MG63 (cell line): ENCODE measurements at places on chromosomes 3 and 15. TPM values are rescaled to one million over a fixed set of nuclear protein-coding genes. Genes with fewer than 3 reads are reported as not detected.

Gene LRRC31
- not detected in 2 replicates for total RNA-seq

Gene SCAANT1
- not detected in 2 replicates for total RNA-seq

DNA sequence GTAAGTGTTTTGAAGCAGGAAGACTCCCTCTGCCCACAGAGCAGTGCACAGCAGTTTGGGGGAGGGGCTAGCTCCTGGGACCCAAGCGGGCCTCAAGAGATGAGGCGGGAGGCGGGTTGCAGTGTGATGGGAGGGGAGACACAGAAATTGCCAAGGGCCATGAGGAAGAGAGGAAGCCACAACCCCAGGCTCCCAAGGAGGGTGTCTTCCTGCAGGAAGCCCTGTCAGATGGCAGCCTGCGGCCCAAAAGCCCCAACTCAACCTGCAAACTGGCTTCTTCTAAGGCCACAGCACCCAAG is 7.3 kb upstream of the ISLR2 start:
- DNase-seq: no peak

- no peak for DNase-seq
Measured at GRCh38 chr15:70151003-70151402, 53.3 kb upstream of the TLE3 start.

DNA sequence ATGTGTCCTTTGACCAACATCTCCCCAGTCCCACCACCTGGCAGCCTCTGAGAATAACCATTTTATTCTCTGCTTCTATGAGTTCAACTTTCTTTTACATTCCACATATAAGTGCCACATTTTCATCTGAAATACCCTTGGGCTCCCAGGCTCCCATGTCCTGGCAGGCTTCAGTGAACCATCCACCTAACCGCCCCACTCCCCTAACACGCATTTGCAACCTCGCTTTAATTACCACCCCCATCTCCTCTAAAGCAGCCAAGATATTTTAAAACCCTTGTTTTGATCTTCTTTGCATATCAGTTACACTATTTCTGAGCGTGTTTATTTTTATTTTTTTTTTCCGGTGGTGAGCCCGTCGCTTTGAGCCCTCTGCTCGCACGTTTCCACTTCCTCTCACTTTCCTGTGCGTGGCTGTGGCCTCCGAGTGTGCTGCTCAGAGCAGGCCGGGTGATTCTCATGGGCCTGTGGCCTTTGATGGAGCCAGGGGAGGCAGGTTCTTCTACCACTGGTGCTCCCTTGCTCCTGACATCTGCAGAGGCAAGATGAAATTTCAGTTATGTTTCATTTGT is 195.4 kb upstream of the LPP start:
- DNase-seq: no peak

DNA sequence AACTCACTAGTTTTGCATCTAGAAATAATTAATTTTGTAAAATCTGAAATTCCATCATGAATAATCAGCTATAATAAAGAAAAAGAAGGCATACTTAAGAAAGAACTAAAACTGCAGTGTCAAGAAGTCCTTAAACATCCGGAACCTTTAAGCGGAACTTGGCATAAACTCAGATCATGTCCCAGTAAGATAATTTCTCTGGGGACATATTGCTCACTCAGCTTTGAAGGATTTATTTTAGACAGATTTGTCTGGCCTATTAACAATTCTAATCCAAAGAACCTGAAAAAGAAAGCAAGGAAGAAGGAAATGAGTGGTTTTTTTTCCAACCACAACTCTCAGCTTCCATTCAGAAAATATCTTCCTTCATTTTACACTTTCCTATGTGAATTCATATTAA is 850.3 kb downstream of the ROBO1 start:
- no peak for DNase-seq

DNA sequence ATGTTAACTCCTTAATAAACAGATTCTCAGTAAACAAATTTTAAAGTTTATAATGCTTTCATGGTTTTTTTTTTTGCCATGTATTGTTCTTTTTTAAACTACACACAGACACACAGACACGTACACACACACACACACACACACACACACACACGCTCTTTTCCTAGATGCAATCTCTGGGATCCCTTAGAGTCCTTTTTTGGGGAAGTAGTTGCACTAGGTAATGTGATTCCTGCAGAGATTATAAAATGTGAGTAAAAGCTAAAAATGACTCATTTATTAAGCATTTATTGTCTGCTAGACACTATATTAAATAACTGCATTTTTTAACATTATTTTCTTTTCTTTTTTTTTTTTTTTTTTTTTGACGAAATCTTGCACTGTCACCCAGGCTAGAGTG is 19.9 kb downstream of the NDUFB5 start:
- no peak for DNase-seq

DNA sequence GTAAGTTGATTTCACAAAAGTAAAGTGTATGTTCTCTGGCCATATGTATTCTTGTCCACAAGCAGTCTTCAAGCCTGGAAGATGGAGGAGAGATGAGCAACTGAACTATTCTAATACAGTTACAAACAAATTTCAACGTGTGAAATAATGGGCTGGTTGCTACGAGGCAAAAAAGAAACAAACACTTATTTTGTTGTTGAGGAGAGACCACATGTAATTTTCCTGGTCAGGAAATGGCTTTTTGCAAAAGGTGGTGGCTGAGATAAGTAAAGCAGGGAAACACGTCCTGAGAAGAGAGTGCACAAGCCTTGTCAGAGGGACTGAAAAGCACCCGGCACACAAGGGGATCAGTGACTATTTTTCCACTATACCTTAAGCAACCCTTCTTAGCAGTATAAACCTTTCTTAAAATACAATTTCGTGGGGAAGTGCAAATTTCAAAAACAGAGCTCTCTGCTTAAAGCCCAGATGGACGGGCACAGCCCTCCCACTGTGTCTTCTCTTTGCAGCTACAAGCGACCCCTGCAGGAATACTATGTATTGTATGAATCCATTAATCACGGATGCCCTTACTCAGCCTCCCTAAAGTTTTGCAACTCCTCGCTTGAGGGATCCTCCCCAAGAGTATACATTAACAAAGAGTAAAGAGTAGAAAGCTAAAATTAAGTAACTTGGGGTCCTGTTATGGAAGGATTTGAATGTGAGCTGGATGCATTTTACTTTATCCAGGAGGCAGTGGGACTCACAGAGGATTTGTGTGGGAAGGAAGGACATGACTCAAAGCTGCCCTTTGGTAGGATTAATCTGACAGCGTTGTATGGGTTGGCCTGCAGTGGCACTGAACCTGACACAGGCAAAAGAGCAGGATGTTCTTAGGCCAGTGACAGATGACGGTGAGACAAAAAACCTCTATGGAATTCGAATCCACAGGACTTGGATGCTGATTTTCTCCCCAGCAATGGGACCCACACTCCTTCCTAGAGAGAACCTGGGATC is 253.7 kb downstream of the IL5RA start:
- DNase-seq: no peak

DNA sequence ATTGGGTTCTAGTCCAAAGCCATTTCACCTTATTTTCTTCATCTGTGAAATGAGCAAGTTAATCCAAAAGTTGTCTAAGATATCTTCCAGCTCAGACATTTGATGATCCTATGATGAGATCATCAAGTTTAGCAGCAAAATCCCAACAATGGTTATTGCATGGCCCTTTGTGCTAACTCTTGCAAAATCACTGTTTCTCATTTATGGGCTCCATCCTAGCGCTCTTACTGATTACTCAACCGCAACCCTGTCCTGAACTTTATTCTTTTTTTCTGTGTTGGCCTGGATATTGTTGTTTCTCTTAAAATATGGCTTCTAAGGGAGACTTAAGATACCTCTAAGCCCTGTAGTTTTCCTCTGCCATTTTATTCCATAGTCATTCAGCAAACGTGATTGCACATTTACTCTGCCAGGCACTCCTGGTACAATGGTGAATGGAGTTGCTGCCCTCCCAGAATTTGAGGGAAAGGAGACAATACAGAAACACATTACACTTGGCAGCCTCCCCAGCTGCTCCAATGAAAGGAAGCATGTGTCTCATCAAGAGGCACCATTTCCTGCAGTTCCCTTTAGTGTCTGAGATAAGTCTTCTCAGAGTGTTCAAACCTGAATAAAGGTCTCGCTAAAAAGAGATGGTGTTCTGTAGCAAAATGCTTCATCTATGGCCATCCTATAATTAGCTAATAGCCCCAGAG is 4.4 kb downstream of the GXYLT2 start:
- peak; percentile 49 for DNase-seq

Gene BUB1B
- total RNA-seq: 49.2 and 55.0 TPM in 2 replicates

Gene MELTF
- 8.3 and 12.9 TPM in 2 replicates for total RNA-seq

- DNase-seq: no peak
Measured at GRCh38 chr15:99981839-99982658, 248.8 kb upstream of the LYSMD4 start.

Gene HDC
- not detected in 2 replicates for total RNA-seq

- DNase-seq: no peak
Measured at GRCh38 chr15:20355256-20355868, 186.2 kb downstream of the GOLGA6L6 start.

GRCh38 chr15:94674296-94674695 is 442.9 kb downstream of the MCTP2 start:
- DNase-seq: peak; percentile 49

GRCh38 chr3:53585049-53585448 is 90.6 kb downstream of the CACNA1D start:
- no peak for DNase-seq

DNA sequence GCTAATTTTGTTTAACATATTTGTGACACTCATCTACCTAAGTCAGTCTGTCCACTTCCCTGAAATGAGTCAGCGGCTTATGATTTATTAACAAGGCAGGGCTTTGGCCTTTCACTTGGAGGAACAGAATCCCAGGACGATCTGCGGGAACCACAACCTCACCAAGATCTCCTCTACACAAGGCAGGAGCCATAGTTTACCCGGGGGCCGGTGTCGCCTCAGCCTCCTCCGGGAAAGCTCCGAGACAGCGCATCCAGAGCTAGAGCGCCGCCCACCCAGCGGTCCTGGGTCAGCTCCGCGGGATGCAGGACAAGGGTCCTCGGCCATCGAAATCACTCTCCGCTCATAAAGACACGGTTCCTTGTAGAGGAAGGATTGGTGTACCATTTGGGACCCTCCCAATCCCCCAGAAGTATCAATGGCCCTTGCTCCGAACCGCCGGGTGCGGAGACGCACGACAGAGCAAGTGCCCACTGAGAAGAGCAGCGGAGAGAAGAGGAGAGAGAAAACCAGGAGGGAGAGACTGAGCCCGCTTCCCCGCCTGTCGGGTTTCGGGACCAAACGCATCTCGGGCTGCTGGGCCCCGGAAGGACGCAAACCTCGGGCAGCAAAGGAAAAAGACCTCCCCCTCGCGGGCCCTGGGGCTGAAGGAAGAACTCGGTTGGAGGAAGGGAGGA is 13.1 kb upstream of the ALCAM start:
- no peak for DNase-seq

GRCh38 chr15:27324886-27325615 is 354.1 kb downstream of the GABRG3 start:
- no peak for DNase-seq

Gene WDR72
- not detected in 2 replicates for total RNA-seq

GRCh38 chr15:69505956-69506556 is 53.4 kb downstream of the RPLP1 start:
- DNase-seq: no peak

- DNase-seq: no peak
Measured at GRCh38 chr15:62021991-62022600, 38.2 kb downstream of the VPS13C start.

- peak; percentile 25 for DNase-seq
Measured at GRCh38 chr15:81809543-81809942, 236.3 kb downstream of the MEX3B start.

DNA sequence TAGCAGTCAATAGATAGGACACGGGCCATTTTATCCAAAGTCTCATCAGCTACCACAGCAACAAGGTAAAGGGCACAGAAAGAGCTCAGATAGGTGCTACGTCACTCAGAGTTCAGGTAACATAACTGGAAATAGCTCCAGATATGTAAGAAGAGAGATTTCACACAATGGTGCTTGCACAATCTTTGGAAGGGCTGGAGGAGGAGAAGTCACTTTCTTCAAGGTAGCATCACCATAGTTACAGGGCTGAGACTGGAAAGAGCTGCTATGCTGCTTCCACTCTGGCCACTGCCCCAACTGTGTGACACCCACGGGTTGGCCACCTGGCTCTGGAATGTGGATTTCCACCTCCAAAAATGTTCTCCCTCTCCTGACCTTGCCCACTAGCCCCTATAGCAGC is 448.8 kb upstream of the THBS1 start:
- DNase-seq: no peak

GRCh38 chr3:72232777-72233176 is 447.8 kb upstream of the PROK2 start:
- DNase-seq: no peak

DNA sequence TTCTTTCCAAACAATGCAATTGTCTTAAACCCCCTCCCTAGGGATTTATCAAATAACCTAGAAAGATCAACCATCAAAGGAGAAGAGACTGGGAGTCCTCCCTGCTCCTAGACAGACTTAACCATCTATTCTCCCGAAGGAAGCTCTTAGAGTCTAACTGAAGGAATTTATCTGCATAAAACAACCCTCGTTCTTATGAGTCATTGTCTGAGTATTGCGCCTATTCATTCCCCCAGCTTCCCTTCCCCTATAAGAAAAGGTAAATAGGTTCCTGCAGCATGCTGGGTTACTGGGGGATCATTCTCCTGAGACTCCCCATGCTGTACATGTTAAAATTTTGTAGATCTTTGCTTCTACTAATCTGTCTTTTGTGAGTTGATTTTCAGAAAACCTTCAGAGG is 412.7 kb downstream of the OCA2 start:
- no peak for DNase-seq

DNA sequence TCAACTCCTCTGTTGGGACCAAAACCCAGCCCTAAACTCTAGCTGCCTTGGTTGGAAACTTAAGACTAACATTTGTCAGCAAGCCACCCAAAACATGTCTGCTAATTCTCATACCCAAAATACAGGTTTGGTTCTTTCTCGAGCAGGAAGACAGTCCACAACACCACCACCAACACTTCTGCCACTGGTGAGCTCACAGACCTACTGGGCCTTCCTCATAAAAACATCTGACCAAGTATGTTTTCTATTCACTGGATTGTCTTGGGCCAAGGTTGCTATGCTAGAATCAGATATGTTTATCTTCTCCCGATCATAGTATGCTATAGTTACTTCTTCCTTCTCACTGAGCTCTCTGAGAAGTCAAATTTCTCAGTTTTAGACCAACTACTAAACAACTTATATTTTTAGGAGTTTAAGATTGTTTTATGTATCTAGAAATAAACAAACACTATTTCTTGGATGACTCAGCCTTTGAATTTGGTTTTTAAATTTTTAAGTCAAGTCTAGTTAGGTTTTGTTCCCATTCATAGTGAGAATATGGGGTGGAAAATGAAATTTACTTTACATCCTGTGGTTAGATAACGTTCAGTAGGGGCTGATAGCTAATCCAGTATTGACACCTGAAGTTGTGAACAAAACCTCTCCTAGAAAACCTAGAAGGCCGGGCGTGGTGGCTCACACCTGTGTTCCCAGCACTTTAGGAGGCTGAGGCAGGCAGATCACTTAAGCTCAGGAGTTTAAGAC is 360.5 kb downstream of the RSL24D1 start:
- DNase-seq: no peak

Gene XCR1
- total RNA-seq: not detected in 2 replicates

GRCh38 chr3:33111581-33111980 is 2.2 kb upstream of the CRTAP start:
- no peak for DNase-seq
